DMS79 (cell line): ENCODE measurements at places on chromosomes 13 and 19.

DNA sequence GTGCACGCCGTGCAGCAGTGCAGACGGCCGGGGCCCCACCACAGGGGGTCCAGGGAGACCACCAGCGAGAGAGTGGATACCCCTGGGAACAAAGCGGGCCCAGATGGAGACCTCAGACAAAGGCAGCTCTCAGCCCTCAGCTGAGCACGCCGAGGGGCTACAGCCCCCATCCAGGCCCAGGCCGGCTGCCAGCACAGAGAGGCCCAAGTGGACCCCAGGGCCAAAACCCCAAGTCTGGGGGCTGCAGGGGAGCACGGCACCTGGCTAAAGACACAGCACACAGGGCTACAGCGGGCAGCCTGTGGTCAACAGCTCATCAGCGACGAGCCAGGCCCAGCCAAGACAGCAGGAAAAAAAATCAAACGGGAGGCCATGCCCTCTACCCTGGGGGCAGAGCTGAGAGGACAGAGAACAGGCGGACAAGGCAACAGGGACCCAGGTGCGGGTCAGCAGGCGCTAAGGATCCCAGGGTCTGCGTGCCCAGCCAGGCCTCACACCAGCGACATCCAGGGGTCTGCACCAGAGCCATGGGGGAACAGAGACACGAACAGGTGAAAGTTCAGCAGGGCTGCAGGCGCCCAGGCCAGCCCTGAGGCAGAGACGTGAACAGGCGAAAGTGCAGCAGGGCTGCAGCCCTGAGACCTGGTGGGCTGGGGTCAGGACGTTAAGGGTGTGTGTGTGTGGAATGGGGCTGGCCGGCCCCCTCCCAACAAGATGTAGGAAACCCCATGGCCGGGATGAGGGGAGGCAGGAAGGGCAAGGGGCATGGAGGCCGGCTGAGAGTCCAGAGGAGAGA, 34.3 kb downstream of the RASA3 start:
- no peak for DNase-seq

- no peak for DNase-seq
Measured at GRCh38 chr13:27007166-27007565, 164.4 kb downstream of the USP12 start.

DNA sequence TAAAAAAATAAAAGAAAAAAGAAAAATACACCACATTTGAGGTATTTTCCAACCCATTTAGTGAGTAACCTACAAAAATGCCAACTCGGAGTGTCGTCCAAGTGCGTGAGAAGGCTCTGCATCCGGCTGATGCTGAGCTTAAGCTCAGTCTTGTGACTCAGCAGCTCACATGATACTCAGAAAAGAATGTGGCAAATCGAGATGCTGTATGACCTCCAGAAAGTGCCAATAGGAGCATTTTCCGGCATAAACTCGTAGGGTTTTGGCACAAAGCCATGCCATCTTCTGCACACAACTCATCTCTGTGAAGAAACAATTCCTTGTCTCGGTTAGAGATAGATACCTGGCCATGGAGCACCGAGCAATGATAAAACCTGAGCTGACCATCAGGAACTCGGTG, 58.5 kb downstream of the TRPM4 start:
- DNase-seq: no peak

- no peak for DNase-seq
Measured at GRCh38 chr19:31969016-31969415, 376.4 kb upstream of the ZNF507 start.

DNA sequence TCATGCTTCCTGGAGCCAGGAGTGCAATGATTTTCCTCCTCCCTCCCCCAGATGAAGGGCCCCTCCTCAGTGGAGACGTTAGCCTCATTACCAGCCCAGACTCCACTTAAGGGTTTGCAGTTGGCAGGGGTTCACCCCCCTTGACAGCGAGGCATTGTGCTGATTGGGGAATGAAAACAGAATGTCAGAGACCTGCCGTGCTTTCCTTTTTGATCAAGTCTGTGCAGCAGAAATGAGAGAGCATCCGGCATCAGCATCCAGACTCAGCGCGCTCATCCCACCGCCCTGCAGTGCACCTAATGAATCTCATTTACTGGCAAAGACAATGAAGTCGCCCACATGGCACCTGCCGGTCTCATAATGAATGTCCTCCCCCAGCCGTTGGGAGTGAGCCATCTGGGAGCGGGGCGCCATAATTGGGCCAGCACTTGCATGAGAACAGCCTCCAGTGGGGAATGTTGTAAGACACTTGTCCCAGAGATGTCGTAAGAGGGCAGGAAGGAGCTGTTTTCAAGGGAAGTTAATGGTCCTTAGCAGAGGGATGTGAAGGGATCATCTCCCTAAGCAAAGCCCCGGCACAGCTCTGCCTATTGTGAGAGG, 98.3 kb upstream of the UQCRFS1 start:
- peak; percentile 88 for DNase-seq

GRCh38 chr13:27279506-27279905, 8.9 kb downstream of the RASL11A start:
- DNase-seq: no peak

DNA sequence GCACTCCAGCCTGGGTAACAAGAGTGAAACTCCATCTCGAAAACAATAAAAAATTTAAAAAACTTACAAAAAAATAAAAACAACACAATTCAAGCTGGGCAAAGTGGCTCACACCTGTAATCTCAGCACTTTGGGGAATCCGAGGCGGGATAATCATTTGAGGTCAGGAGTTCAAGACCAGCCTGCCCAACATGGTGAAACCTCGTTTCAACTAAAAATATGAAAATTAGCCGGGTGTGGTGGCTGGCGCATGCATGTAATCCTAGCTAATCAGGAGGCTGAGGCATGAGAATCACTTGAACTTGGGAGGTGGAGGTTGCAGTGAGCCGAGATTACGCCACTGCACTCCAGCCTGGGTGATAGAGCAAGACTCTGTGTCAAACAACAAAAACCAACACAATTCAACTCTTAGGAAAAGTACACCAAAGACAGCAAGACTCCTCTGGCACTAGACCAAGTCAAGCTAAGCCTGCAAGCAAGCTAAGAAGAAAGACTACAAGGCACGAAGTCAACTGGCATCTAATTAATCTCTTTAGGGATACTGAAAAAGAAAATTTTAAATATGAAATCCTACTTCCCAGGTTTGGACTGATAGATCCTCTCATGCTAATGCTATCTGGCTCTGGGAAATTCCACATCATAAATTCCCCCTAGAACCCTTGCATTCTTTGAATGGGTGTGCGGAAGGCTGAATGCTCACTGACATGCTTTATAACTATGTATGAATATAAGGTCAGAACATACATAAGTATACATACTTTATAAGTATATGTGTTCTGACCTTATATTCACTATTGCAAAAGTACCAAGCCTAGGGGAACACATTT, 7.9 kb downstream of the PBX4 start:
- DNase-seq: no peak

- no peak for DNase-seq
Measured at GRCh38 chr13:25777509-25777908, 274.3 kb downstream of the SHISA2 start.

DNA sequence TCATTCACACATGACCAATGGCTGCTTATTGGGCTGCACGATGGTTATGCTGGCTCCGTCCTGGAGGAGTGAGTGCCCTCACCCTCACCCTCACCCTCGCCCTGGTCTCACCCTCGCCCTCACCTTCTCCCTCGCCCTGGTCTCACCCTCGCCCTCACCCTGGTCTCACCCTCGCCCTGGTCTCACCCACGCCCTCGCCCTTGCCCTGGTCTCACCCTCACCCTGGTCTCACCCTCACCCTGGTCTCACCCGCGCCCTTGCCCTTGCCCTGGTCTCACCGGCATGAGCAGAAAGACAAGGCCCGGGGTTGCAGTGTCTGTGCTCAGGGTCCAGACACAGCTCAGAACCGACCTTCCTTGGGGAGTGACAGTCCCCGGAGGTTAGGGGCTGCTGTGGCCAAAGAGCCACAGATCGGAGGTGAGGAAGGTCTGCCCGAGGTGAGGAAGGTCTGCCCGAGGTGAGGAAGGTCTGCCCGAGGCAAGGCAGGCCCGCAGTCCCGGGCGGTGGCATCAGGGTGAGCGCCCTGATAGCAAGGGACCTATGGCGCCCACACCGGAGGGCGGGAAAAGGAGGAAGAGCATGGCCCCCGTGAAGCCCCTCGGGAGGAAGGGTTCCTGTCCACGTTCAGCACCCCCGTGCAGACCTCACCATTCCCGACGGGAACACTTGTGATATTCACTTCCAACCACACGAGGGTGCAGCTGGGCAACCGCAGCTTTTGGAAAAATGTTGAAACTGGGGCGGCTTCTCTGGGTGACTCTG, 65.6 kb downstream of the MCF2L start:
- no peak for DNase-seq

GRCh38 chr13:32857077-32857476, 159.1 kb upstream of the KL start:
- no peak for DNase-seq

DNA sequence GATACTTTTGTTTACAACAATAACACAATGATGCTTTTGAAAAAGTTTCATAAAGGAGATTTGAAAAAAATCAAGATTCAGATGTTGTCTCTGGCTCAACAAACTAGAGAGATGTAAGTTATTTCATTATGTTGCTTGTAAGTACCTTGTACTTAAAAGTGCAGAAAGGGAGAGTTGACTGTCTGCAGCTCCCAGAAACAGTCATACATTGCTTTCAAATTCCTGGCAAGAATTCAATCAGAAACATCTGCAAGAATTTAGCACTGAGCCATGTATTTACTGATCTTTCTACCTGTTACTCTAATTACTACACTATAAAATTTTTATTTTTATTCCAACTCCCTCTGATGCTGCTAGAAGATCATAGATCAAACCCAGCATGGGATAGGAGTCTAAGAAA, 1261.3 kb upstream of the SPRY2 start:
- no peak for DNase-seq

- DNase-seq: no peak
Measured at GRCh38 chr13:109131698-109132257, 502.4 kb downstream of the MYO16 start.

DNA sequence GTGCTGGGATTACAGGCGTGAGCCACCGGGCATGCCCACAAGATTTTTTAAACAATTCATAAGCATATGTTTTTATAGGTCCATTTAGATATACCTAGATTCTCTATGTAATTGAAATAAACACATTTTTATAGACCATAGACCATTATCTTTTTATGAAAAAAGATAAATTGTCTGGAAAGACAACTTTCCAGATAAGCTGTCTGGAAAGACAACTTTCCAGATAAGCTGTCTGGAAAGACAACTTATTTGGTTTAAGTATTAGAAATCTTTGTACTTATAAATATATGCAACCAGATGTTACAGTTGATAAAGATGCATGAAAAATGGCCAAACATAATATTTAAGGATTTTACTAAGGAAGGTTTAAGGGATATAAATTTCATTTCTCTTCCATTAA, 538.5 kb downstream of the GPC6 start:
- DNase-seq: no peak

DNA sequence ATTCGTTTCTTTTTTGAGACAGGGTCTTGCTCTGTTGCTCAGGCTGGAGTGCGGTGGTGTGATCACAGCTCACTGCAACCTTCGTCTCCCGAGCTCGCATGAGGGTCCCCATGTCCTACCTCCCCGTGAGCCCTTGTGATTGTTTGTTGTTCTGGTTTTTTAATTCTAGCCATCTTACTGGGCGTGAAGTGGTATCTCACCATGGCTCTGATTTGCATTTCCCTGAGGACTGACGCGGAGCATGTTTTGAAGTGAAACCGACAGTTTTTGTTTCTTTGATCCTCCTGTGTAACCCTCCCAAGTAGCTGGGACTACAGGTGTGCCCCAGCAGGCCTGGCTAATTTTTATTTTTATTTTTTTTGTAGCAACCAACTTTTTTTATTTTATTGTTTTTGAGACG, 21.7 kb downstream of the GNG7 start:
- no peak for DNase-seq

GRCh38 chr19:52922841-52923777, at the start of gene ZNF888:
ZNF888 (minus strand) TSS chr19:52923428; CDS start chr19:52917873, 5,555 bp downstream.
- DNase-seq: peak; percentile 44

DNA sequence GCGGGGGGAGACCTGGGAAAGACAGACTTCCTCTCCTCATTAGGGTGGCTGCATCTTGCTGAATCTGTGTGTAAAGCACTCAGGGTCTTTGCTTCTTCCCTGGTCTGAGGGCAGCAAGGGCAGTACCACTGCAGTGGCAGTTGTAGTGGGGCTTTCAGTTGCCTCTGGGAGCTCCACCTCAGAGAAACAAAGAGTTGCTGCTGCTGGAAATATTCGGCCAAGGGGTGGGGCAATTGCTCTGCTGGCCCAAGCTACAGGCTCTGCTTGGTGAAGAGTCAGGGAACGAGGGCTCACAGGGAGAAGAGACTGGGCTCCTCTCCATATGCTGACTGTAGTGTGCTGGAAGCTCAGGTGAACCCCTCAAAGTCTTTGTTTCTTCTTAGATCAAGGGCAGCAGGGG, 52.5 kb downstream of the POSTN start:
- DNase-seq: no peak

DNA sequence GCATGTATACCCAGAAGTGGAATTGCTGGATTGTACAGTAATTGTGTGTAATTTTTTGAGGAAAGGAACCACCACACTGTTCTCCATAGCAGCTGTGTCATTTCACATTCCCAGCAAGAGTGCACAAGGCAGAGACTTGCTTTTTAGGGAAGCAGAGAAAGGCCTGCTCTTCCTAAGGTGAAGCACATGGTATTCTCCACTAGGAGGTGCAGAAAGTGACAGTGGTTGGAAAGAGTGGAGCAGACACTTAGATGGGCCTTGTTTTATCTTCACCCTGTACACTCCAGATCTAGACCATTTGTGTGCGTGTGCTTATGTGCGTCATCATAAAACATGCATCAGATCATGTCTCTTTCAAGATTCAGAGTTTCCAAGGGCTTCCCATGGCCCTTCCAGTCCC, 35.0 kb downstream of the FAM124A start:
- DNase-seq: no peak

- DNase-seq: no peak
Measured at GRCh38 chr19:50659318-50660087, 10.3 kb downstream of the C19orf81 start.

GRCh38 chr13:32951580-32951979, 64.6 kb upstream of the KL start:
- DNase-seq: no peak

- no peak for DNase-seq
Measured at GRCh38 chr19:15248648-15249527, 16.6 kb upstream of the EPHX3 start.

GRCh38 chr13:52810011-52810410, 38.4 kb downstream of the PCDH8 start:
- no peak for DNase-seq

DNA sequence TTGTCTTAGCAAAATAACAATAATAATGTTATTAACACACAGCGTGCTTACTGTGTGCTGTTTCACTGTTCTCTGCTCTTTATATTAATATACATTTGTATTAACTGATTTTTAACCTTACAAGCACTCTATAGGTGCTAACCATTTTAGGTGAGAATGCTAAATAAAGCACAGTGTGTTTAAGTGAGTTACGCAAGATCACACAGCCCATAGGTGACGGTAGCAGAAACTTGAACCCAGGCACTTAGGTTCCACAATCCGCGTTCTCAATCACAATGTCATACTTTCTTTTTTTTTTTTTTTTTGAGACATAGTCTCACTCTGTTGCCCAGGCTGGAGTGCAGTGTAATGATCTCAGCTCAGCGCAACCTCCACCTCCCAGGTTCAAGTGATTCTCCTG, 5.8 kb downstream of the ZNF30 start:
- no peak for DNase-seq

GRCh38 chr13:92158346-92158745, 759.9 kb downstream of the GPC5 start:
- no peak for DNase-seq

- no peak for DNase-seq
Measured at GRCh38 chr13:80314711-80315653, 25.9 kb downstream of the SPRY2 start.

- DNase-seq: no peak
Measured at GRCh38 chr19:14053500-14053899, 8.4 kb downstream of the PALM3 start.

GRCh38 chr13:35838356-35838755, 292.8 kb downstream of the DCLK1 start:
- no peak for DNase-seq
